ENCODE measurements at places on chromosomes 6 and 20. TPM values are rescaled to one million over a fixed set of nuclear protein-coding genes. Genes with fewer than 3 reads are reported as not detected.

GRCh38 chr6:121205569-121205968, 128.7 kb downstream of the TBC1D32 start:
- H3K36me3 ChIP-seq = no peaks in the 10 kb centered on the region
- H3K27ac ChIP-seq = no peak overlapping the region
- H3K4me1 ChIP-seq = no peaks in the 10 kb centered on the region
- DNase-seq = no peak

- H3K27ac ChIP-seq = no peak overlapping the region
- H3K4me1 ChIP-seq = peaks cover 2% of the 10 kb centered on the region
- H3K36me3 ChIP-seq = no peaks in the 10 kb centered on the region
- no peak for DNase-seq
- no peak overlapping the region for H3K4me3 ChIP-seq
- no peaks in the 10 kb centered on the region for H3K27me3 ChIP-seq
Measured at GRCh38 chr6:20243288-20243687, 31.0 kb upstream of the MBOAT1 start.

- H3K27me3 ChIP-seq = no peaks in the 10 kb centered on the region
- no peak overlapping the region for H3K27ac ChIP-seq
- no peak overlapping the region for H3K4me3 ChIP-seq
- no peaks in the 10 kb centered on the region for H3K36me3 ChIP-seq
- no peaks in the 10 kb centered on the region for H3K4me1 ChIP-seq
- no peak for DNase-seq
Measured at GRCh38 chr20:41268402-41268801, 49.1 kb downstream of the ZHX3 start.

DNA sequence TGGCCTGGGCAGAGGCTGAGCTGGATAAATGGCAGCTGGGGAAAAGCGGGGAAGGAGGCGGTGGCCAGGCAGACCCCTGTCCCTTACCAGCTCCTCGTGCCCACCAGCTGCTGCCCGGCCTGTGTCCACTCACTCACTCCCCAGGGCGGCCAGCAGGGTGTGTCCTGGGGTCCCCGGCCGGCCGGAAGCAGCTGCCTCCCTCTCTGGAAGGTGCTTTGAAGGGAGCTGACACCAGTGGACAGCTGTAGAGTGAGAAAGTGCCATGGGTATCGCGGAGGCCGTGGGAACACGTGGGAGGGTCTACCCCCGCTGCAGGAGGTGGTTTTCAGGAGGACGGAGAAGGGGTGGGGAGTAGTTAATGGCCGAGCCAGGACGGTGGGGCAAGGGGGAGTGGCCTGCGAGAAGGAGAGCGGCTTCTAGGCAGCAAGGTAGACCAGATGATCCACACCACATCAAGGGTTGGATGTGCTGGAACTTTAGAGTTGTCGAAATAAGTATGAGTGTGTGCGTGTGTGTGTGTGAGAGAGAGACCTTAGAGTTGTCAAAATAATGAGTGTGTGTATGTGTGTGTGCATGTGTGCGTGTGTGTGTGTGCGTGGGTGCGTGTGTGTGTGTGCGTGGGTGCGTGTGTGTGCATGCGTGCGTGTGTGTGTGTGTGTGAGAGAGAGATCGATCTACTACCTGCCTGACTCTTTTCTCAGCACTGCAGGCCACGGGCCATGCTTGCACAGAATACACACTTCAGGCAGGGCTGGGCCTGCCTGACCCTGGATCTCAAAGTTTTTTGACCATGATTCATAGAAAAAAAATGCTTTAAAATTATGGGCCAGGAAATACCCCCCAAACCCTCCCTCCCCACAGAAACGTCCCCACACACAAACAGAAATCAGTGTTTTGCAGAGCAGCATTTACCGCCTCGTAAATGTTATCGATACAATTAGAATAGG, 43.9 kb downstream of the CDH4 start:
- DNase-seq = no peak
- no peaks in the 10 kb centered on the region for H3K4me1 ChIP-seq
- H3K27me3 ChIP-seq = no peaks in the 10 kb centered on the region
- no peaks in the 10 kb centered on the region for H3K36me3 ChIP-seq
- H3K27ac ChIP-seq = no peak overlapping the region

DNA sequence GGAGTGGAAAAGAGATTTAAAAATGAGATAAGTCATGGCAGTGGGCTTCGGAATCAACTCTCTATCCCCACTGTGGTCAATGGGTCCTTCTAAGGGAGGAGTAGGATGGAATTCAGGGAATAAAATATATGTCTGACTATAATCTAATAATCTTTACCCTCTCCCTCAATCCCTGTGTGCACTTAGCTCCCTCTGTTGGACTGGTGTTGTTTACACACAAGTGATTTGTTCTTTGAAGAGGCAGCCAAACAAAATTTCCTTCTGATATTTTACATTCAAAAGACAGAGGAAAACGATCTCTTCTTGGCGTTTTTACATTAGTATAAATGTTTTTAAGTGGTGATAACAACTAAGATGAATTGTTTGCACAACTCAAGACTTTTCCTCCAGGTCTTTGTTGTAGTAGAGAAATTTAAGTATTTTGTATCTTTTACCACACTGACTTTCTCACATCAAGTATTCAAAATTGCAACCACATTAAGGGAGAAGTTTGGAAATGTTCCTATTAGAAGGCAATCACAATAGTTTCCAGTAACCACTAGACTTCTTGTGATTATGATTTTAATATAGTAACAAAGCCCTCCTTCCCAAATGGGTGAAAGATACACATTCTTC, 317.8 kb downstream of the CENPW start:
- H3K27ac ChIP-seq = no peak overlapping the region
- no peaks in the 10 kb centered on the region for H3K4me1 ChIP-seq
- H3K36me3 ChIP-seq = no peaks in the 10 kb centered on the region
- H3K4me3 ChIP-seq = no peak overlapping the region
- no peaks in the 10 kb centered on the region for H3K27me3 ChIP-seq
- DNase-seq = no peak

- peaks cover 3% of the 10 kb centered on the region for H3K36me3 ChIP-seq
- no peak overlapping the region for H3K27ac ChIP-seq
- no peak for DNase-seq
- no peaks in the 10 kb centered on the region for H3K4me1 ChIP-seq
- H3K4me3 ChIP-seq = no peak overlapping the region
- H3K27me3 ChIP-seq = no peaks in the 10 kb centered on the region
Measured at GRCh38 chr6:157925771-157926170, 55.9 kb upstream of the SYNJ2 start.

DNA sequence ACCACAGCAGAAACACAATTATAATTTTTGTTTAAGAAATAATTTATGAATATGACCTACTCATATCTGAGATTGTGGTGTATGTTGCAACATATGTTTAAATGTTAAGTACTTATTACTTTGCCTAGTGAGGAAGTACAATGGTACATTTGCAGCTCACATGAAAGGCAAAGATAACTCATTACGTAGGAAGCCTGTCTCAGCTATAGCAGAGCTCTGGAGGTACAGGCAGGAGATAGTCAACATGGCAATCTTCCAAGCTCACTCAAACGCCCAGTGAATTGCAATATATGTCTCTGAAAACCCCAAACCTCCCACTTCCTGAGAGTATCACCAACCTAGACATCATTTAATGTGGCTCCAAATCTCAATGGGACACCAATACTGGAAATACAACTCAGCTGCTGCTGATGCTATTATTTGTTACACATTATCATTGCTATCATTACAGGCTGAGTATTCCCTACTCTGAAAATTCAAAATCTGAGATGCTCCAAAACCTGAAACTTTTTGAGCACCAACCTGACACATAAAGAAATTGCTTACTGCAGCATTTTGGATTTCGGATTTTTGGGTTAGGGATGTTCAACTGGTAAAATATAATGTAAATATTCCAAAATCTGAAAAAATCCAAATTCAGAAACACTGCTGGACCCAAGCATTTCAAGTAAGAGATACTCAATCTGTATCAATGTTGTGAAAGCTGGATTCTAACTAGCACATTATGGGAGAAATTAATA, 25.1 kb upstream of the GSTA4 start:
- H3K27me3 ChIP-seq = no peaks in the 10 kb centered on the region
- H3K36me3 ChIP-seq = peaks cover 33% of the 10 kb centered on the region
- peak; percentile 5 for DNase-seq
- no peak overlapping the region for H3K27ac ChIP-seq

- H3K27me3 ChIP-seq = no peaks in the 10 kb centered on the region
- H3K4me1 ChIP-seq = no peaks in the 10 kb centered on the region
- no peak overlapping the region for H3K4me3 ChIP-seq
- H3K27ac ChIP-seq = no peak overlapping the region
Measured at GRCh38 chr6:140602431-140603248, 1228.2 kb upstream of the CITED2 start.

GRCh38 chr20:5888041-5888440, 62.3 kb downstream of the TRMT6 start:
- DNase-seq = no peak
- H3K4me3 ChIP-seq = no peak overlapping the region
- no peaks in the 10 kb centered on the region for H3K4me1 ChIP-seq
- no peaks in the 10 kb centered on the region for H3K27me3 ChIP-seq

- H3K4me1 ChIP-seq = peaks cover 26% of the 10 kb centered on the region
- no peaks in the 10 kb centered on the region for H3K36me3 ChIP-seq
- DNase-seq = peak; percentile 56
- peak overlapping the region; percentile 83 for H3K4me3 ChIP-seq
Measured at GRCh38 chr20:32359633-32360332, 1.7 kb downstream of the ASXL1 start.

GRCh38 chr20:43040427-43040826, 149.3 kb downstream of the PTPRT start:
- H3K36me3 ChIP-seq = no peaks in the 10 kb centered on the region
- H3K27ac ChIP-seq = no peak overlapping the region
- no peak for DNase-seq
- no peaks in the 10 kb centered on the region for H3K27me3 ChIP-seq
- H3K4me3 ChIP-seq = no peak overlapping the region

DNA sequence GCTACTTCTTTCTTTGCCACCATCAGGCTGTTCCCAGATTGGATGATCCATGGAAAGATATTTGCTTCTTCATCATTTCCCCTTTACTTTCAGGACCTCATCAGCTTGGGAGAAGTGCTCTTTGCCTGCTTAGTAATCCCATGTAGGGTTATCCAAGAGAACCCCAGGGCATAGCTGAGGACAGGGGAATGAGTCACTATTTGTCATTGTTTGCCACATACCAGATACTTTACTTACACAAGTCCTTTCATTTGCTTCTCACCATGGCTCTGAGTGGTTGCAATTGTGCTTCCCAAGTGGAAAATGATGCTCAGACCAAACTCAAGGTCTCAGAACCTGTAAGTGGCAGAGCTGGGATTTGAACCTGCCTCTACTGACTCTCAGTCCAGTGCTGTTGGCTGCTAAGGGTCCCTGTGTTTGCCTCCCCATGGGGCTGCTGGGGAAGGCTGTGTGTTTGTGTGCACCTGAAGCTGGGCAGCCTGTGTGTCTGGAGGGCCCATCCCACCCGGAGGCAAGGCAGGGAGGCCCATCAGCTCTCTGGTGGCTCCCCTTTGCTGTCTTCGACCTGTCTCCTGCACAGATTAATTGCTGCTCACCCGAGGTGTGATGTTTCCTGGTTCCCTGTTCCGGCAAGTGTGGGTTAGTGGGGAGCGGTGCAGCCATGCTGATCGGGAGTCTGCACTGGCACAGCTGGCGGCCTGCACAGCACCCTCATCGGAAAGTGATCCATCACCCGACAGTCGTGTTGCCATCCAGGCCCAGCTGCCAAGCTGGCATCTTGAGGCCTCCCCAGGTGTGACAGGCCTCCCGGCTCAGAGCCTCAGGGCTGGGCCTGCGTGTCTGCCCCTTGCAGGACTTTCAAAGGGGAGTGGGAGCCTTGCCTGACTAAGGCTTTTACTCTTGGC, 228.8 kb downstream of the DHX35 start:
- no peaks in the 10 kb centered on the region for H3K27me3 ChIP-seq
- H3K4me3 ChIP-seq = no peak overlapping the region
- no peaks in the 10 kb centered on the region for H3K4me1 ChIP-seq
- H3K36me3 ChIP-seq = no peaks in the 10 kb centered on the region

The ATP9A gene
- 1.9 TPM for total RNA-seq

The MSH5 gene
- 43.7 TPM for total RNA-seq

The TFAP2D gene
- not detected for total RNA-seq

The MDFI gene
- not detected for total RNA-seq

The SIRPG gene
- total RNA-seq = 3.1 TPM
